Iris pigment epithelial cell (primary cell): ENCODE measurements at places on chromosomes 12 and 14.

- peak; percentile 8 for DNase-seq
These were observed 53.1 kb downstream of the KCNA1 start for GRCh38 chr12:4962539-4963486.

- no peak for DNase-seq
These were observed 6.9 kb downstream of the DERA start for GRCh38 chr12:15918066-15918465.

- peak; percentile 17 for DNase-seq
These were observed 54.1 kb upstream of the FERMT2 start for GRCh38 chr14:53004976-53005375.

GRCh38 chr12:100845095-100845494 lies 50.5 kb downstream of the ANO4 start:
- no peak for DNase-seq

DNA sequence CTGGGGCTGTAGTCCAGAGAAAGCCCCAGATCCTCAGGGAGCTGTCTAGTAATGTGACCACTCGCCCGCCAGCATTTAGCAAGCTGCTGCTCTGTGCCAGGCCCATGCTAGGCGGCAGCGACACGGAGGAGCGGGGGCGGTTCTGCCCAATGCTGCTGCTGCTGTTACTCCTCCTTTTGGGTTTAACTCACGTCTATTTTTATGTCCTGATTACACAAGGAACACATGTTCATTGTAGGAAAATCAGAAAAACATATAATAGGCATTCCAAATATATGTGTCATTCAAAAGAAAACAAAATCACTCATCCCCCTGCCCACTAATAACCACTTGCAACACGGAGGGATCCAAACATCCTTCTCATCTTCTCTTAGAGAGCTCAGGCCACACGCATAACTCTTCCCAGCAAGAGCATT lies 30.4 kb downstream of the CCDC92 start:
- DNase-seq: peak; percentile 84

- DNase-seq: no peak
These were observed 57.9 kb upstream of the CNOT2 start for GRCh38 chr12:70185301-70185700.

DNA sequence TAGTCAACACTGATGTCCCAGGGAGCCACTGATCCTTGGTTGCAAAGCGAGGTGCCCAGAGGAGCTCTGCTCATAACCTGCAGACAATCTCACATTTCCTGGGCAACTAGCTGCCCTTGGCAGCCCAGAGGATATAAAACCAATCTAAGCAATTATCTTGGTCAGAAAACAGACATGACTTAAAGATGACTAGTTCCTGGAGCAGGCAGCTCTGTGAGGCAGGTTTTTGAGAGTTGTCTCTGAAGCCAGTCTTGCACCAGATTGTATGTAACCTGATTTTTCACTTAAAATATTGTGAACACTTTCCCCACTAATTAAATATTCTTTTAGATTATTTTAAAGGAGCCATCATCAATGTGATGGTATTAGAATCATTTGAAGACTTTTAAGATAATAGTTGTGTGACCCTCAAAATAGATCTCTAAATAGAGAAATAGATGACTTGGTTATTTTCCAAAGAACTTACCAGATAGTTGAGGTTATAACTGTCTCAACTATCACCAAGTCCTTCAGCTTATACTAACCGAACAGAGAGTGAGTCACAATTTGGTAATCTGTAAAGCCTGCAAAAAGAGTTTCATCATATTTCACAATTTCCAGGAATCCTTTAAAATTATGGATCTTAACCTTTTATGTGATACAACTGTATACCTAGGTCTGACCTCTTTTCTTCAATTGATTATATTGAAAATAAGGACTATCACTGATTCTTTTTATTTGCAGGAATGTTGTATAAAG lies 75.9 kb downstream of the LIN7A start:
- peak; percentile 80 for DNase-seq
